Endothelial cell of umbilical vein (primary cell): ENCODE measurements at places on chromosomes 12 and 14. TPM values are rescaled to one million over a fixed set of nuclear protein-coding genes. Genes with fewer than 3 reads are reported as not detected.

The PLD4 gene
- total RNA-seq = 0.05 and 0.11 TPM in 2 replicates

DNA sequence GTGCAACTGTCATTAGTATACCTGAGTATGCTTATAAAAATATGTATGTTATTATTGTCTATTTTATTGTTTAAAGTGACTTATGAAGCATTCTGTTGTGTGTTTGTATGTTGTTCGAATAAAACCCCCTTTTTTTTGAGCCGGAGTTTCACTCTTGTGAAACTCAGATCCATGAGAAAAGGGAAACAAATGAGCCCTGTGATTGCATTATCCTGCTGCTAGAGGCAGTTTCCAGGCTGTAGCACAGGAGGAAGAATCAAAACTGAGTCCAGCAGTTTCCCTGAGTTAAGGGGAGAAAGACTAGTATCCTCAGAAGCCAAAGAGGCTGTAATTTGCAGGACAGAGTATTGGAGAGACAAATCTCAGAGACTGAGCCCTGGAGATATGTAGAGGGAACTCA, 12.5 kb downstream of the SGPP1 start:
- no peak overlapping the region for H3K27ac ChIP-seq
- peaks cover 9% of the 10 kb centered on the region for H3K4me1 ChIP-seq
- DNase-seq = no peak
- H3K4me3 ChIP-seq = no peak overlapping the region

GRCh38 chr14:103361867-103362266, 23.3 kb upstream of the MARK3 start:
- peak overlapping the region; percentile 74 for H3K27ac ChIP-seq
- peak; percentile 90 for DNase-seq
- peaks cover 6% of the 10 kb centered on the region for H3K4me1 ChIP-seq
- H3K4me3 ChIP-seq = no peak overlapping the region

DNA sequence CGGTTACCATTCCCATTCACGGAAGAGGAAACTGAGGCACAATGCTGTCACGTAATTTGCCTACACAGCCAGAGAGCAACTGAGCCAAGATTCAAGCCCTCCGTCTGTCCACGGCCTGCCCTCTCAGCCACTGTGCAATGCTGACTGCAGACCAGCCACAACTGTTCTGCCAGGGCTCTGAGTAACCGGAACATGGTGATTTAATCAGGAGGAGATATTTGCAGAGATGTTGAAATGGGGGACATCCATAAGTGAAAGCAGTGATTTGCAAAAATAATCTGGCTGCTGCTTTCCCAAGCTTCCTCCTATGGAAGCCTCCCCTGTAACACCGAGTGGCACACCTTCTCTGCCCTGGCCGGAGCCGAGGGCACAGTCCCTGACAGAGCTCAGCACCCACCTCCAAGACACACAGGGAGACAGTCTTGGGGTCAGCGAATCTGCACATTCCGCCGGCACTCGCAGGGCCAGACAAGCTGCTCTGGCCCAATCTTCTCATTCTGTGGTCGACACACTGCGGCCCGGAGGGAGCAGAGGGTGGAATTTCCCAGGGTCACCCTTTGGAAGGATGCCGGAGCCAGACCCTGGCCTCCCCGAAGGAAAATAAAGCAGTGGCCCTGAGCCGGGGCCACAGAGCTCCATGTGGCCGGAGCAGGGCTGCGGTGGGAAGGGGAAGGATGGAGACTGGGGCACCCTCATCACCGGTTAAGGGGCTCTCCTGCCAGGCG, 158.2 kb upstream of the DIO3 start:
- H3K27me3 ChIP-seq = no peaks in the 10 kb centered on the region
- no peaks in the 10 kb centered on the region for H3K36me3 ChIP-seq
- H3K4me3 ChIP-seq = no peak overlapping the region
- DNase-seq = no peak

- H3K4me1 ChIP-seq = peaks cover 29% of the 10 kb centered on the region
- no peak overlapping the region for H3K27ac ChIP-seq
- no peaks in the 10 kb centered on the region for H3K36me3 ChIP-seq
- H3K4me3 ChIP-seq = no peak overlapping the region
These were observed 3.0 kb downstream of the ZBTB1 start for GRCh38 chr14:64507376-64508156.

- peaks cover 11% of the 10 kb centered on the region for H3K4me1 ChIP-seq
- H3K4me3 ChIP-seq = no peak overlapping the region
- peaks cover 14% of the 10 kb centered on the region for H3K36me3 ChIP-seq
- no peak overlapping the region for H3K27ac ChIP-seq
- H3K27me3 ChIP-seq = no peaks in the 10 kb centered on the region
These were observed 155.0 kb downstream of the GCH1 start for GRCh38 chr14:54747616-54748015.

GRCh38 chr14:103087343-103087835, 3.4 kb downstream of the LBHD2 start:
- no peaks in the 10 kb centered on the region for H3K36me3 ChIP-seq
- H3K27ac ChIP-seq = no peak overlapping the region
- no peak overlapping the region for H3K4me3 ChIP-seq
- H3K27me3 ChIP-seq = peaks cover 6% of the 10 kb centered on the region

GRCh38 chr12:131869871-131870418, 24.5 kb upstream of the ULK1 start:
- H3K27me3 ChIP-seq = no peaks in the 10 kb centered on the region
- H3K36me3 ChIP-seq = no peaks in the 10 kb centered on the region
- peak; percentile 25 for DNase-seq

The PTPRB gene
- 150 and 151 TPM in 2 replicates for total RNA-seq

The APOF gene
- total RNA-seq = not detected in 2 replicates

- DNase-seq = peak; percentile 40
- H3K36me3 ChIP-seq = peaks cover 20% of the 10 kb centered on the region
- no peaks in the 10 kb centered on the region for H3K27me3 ChIP-seq
- peak overlapping the region; percentile 73 for H3K27ac ChIP-seq
These were observed 851 bp downstream of the HSP90B1 start for GRCh38 chr12:103930787-103931735.

The KRT74 gene
- total RNA-seq = not detected in 2 replicates

DNA sequence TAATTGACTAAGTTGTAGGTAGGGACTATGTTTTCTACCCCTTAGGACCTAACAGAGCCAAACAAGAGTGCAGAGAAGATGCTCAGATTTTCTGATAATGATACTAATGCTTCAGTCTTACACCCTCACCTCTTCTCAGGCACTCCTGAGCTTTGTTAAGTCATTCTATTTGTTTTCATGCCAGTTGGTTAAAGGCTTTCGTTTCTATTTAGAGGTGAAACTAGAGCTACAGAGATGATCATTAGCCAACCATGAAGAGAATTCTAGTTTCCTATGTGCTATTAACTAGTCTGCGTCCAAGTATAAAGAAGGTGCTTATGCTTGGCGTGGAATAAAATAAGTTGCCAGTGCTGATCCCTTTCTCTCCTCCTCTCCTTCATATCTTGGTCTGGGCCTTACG, 34.6 kb upstream of the PYGL start:
- H3K27ac ChIP-seq = no peak overlapping the region
- peaks cover 17% of the 10 kb centered on the region for H3K27me3 ChIP-seq
- no peaks in the 10 kb centered on the region for H3K36me3 ChIP-seq
- H3K4me3 ChIP-seq = no peak overlapping the region

DNA sequence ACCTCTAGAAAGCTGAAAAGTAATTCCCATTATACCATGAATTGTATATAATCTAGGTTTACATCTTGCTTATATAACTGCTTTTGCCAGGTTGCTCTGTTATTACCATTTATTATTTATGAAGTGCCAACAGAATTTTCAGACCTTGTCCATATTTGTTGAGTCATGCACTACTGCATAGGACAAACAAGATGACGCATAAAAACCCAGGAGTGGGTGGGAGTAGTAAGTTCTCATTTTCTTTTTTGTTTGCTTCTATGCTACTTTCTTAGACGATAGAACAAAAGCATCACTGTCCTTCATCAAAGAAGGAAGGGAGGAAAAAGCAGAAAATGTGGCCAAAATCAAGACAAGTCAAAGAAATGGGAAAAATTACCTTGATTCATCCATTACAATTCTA, 119.0 kb upstream of the RASSF8 start:
- H3K27ac ChIP-seq = peak overlapping the region; percentile 15
- H3K27me3 ChIP-seq = no peaks in the 10 kb centered on the region
- no peak overlapping the region for H3K4me3 ChIP-seq
- H3K36me3 ChIP-seq = no peaks in the 10 kb centered on the region
- peak; percentile 55 for DNase-seq

- peaks cover 15% of the 10 kb centered on the region for H3K27me3 ChIP-seq
- H3K36me3 ChIP-seq = no peaks in the 10 kb centered on the region
- no peak overlapping the region for H3K27ac ChIP-seq
- no peak for DNase-seq
- no peak overlapping the region for H3K4me3 ChIP-seq
These were observed 20.1 kb upstream of the PLEK2 start for GRCh38 chr14:67432050-67432564.

The CTSG gene
- not detected in 2 replicates for total RNA-seq

The CELA1 gene
- total RNA-seq = not detected in 2 replicates

DNA sequence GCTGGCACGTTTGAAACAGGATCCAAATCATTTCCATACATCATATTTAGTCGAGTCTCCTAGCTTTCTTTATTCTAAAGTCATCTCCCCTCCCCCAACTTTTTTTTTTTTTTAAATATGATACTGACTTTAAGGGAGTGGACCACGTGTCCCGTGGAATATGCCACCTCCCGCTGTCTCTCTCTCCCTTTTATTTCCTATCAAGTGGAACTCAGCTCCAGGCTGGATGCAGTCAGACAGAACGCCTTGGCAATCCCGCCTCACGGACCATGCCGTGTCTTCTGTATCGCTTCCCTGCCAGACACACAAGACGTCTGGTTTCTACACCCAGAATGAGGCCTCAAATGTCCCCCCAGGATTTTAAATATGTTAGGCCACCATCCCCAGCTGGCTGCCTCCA, 21.2 kb downstream of the BCL7A start:
- no peaks in the 10 kb centered on the region for H3K27me3 ChIP-seq
- no peak overlapping the region for H3K4me3 ChIP-seq
- H3K4me1 ChIP-seq = no peaks in the 10 kb centered on the region
- H3K27ac ChIP-seq = no peak overlapping the region
- peaks cover 4% of the 10 kb centered on the region for H3K36me3 ChIP-seq
- no peak for DNase-seq

DNA sequence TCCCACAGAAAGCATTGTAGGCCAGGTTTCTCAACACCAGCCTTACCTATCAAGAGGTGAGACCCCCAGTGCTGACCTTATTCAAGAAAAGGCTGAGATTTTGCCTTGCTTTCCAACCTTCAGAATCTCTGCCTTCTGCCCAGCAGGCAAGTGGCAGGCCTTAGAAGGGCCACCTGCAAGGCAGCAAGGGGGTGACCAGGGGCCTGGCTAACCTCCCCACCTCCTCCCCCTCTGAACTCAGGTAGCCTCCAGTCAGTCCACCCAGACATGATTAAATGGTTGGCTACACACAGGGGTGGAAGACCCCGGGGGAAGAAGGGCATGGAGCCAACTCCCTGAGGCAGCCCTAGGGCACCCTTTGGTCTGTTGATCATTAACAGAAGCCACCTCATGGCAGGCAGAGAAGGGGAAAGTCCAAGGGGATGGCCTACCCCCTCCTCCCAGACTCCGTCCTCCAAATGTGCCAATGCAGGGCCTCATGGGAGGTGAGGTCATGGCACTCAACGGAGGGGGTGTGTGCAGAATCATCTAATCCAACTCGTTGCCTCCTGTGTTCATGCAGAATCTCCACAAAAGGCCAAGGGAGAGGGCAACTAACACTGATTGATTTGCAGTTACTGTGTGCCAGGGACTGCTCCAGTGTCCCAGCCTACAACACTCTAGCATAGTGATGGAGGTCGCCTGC, 8.5 kb downstream of the ZFP36L1 start:
- H3K36me3 ChIP-seq = peaks cover 4% of the 10 kb centered on the region
- DNase-seq = peak; percentile 14
- peak overlapping the region; percentile 20 for H3K27ac ChIP-seq
- no peaks in the 10 kb centered on the region for H3K27me3 ChIP-seq
- no peak overlapping the region for H3K4me3 ChIP-seq

The SRGAP1 gene
- 10.8 and 16.3 TPM in 2 replicates for total RNA-seq

The CRIP2 gene
- 322 and 361 TPM in 2 replicates for total RNA-seq

The HOXC12 gene
- not detected in 2 replicates for total RNA-seq
